ENCODE measurements at places on chromosomes 6 and 20.

DNA sequence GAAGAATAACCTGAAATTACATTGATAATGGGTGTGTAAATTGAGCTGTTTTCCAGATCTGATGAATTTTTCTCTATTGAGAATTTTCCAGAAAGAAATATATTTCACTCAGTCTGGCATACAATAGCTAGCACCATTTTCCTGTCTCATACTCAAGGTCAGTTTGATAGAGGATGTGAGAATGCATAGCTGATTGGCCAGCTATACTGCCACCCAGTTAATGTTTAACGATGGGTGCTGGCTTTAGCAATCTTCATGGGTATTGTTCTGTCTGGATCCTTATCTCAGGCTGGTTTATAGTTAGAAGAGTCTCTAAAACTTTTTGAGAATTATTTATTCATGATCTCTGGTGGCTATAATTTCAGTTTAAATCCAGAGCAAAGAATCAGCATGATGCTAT, 147.4 kb downstream of the HDGFL1 start:
- no peak for DNase-seq
- H3K4me1 ChIP-seq: no peaks in the 10 kb centered on the region
- no peak overlapping the region for H3K4me3 ChIP-seq
- H3K36me3 ChIP-seq: no peaks in the 10 kb centered on the region

DNA sequence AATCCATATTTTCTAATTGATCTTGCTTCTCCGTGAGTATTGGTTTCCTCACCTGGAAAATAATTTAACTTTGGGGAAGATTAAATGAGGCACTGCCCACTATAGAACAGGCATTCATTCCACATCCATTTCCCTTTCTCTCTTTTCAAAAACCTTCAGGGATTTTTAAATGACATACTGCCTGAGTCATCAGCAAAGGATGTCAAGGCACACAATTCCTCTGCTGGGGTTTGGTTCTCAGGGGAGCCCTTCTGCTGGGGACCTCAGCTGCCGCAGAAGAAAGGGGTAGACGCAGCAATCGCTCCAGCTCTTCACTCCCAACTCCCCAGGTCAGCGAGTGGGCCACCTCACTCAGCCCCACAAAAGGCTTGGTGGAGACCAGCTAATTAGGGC, 90.7 kb upstream of the BACH2 start:
- H3K27me3 ChIP-seq: peaks cover 16% of the 10 kb centered on the region
- no peak overlapping the region for H3K4me3 ChIP-seq
- no peak for DNase-seq

DNA sequence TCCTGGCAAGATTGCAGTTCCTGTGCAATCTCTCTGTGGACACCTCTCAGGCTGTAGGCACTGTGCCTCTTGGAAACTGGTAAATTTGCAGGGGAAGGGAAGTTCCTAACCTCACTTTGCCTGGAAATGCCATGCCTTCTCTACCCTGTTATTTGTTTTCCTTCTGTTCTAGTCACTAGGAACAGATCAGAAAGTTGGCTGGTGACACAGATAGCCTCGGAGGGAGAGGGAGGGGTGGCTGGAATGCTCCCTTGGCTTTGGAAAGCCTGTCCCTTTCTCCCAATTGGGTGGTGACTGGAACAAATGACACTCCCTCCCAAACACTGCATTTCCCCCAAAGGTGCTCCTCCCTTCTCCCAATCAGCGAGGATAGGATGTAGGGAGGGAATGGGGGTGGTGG, 131.5 kb upstream of the F13A1 start:
- DNase-seq: no peak
- H3K27ac ChIP-seq: no peak overlapping the region
- no peaks in the 10 kb centered on the region for H3K4me1 ChIP-seq
- no peak overlapping the region for H3K4me3 ChIP-seq
- H3K36me3 ChIP-seq: peaks cover 6% of the 10 kb centered on the region

DNA sequence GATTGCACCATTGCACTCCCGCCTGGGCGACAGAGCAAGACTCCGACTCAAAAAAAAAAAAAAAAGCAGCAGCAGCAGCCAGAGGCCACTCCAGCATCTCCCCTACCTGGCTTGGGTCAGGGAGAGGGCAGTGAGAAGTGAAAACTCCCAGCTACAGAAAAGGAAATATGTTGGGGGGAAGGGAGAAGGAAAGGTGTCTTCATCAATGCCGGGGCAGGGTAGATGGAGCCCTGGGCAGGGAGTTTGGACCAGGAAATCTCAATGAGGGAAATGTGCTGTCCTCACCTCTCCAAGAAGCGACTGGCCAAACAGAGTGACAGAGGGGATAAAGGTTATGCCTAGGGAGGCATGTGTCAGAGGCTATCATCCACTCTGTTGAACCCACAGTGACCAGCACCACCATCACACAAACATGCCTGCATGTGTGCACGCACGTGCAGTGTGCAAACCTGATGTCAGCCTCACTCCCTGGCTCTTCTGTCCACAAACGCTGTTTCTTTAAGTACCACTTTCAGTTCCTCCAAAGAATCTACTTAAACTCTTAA, 887 bp upstream of the AIF1 start:
- no peak overlapping the region for H3K4me3 ChIP-seq
- H3K27me3 ChIP-seq: peaks cover 5% of the 10 kb centered on the region
- H3K4me1 ChIP-seq: no peaks in the 10 kb centered on the region
- no peaks in the 10 kb centered on the region for H3K36me3 ChIP-seq
- no peak for DNase-seq
- no peak overlapping the region for H3K27ac ChIP-seq

- peak overlapping the region; percentile 66 for H3K4me3 ChIP-seq
- H3K27me3 ChIP-seq: peaks cover 3% of the 10 kb centered on the region
- peak overlapping the region; percentile 89 for H3K27ac ChIP-seq
- H3K4me1 ChIP-seq: peaks cover 51% of the 10 kb centered on the region
- DNase-seq: peak; percentile 84
Measured at GRCh38 chr6:169529931-169530751, 171.7 kb downstream of the WDR27 start.

GRCh38 chr6:104566411-104566810, 293.3 kb downstream of the HACE1 start:
- no peak for DNase-seq
- no peaks in the 10 kb centered on the region for H3K36me3 ChIP-seq
- H3K4me1 ChIP-seq: no peaks in the 10 kb centered on the region
- no peak overlapping the region for H3K4me3 ChIP-seq
- no peaks in the 10 kb centered on the region for H3K27me3 ChIP-seq
- no peak overlapping the region for H3K27ac ChIP-seq

GRCh38 chr6:169367507-169367906, 113.9 kb upstream of the THBS2 start:
- no peaks in the 10 kb centered on the region for H3K27me3 ChIP-seq
- H3K4me1 ChIP-seq: peaks cover 21% of the 10 kb centered on the region
- H3K36me3 ChIP-seq: no peaks in the 10 kb centered on the region
- no peak overlapping the region for H3K27ac ChIP-seq
- no peak for DNase-seq
- H3K4me3 ChIP-seq: no peak overlapping the region

DNA sequence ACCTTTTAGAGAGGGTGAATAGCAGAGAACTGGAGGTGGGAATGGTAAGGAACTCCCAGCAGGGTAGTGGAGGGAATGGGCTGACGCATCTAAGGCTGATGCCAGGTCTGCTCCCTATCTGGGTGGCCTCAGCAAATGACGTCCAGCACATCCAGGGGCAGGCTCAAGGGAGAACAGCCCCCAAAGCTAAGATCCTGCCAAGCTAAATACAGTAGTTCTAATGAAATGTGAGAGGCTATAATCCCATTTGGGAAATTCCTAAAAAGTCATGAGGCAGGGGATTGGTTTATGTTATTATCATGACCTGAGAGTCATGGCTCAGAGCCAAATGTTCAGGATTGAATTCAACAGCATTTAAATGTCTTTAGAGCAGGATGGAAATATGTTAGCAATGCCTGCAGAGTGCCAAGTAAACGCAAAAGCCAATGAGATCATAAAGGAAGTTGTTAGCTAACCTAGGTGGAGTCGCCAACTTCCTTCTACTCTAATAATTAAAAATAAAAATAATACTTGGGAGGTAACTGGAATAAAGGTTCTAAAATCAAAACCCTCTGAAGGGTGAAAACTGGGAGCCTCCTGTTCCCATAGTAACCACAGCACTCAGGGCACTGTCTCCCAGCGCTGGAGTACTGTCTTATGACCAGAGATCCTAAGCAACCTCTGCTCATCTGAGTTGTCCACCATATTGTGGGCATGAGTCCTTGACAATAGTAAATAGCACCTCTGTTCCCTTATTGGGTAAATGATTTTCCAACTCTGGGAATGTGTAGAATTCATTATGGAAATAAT, 34.8 kb downstream of the IYD start:
- DNase-seq: peak; percentile 24
- no peaks in the 10 kb centered on the region for H3K36me3 ChIP-seq
- no peaks in the 10 kb centered on the region for H3K4me1 ChIP-seq

DNA sequence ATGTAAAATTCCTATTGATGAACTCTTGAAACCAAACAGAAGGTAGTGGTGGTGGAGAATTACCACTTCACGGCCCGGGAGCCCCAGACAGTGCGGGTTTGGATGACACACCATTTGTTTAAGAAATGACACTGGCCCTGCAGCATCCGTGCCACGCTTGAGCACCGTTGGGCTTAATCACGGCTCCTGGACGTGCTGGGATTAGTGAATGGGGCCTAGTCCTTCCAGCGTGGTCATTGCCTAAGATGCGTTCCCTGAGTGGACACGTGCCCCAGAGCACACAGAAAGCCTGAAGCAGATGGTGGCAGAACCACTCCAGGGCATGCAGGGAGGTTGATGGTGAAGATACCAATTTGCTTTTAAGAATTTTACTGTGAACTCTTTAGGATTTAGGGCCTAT, 14.5 kb downstream of the STX16 start:
- H3K27me3 ChIP-seq: no peaks in the 10 kb centered on the region
- H3K27ac ChIP-seq: no peak overlapping the region
- no peak overlapping the region for H3K4me3 ChIP-seq
- no peak for DNase-seq

DNA sequence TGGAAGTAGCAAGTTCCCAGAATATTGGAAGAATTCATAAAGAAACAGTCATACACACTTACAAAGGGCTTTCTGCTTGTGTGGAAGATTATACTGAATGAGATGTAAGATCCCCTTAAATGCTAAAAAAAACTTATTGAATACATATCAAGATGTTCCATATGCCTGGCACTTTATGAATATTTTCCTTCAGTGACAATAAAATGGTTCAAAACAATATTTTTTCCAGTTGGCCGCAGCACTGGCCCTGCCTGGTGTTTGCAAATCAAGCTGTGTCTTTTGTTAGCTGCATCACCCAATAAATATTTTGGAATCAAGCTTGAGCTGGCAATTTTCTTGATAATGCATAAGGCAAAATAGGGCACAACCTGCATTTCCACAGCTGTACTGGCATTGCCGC, 51.2 kb downstream of the CFAP61 start:
- no peak overlapping the region for H3K27ac ChIP-seq
- no peaks in the 10 kb centered on the region for H3K4me1 ChIP-seq
- H3K27me3 ChIP-seq: peaks cover 7% of the 10 kb centered on the region
- H3K4me3 ChIP-seq: no peak overlapping the region
- DNase-seq: no peak

- no peaks in the 10 kb centered on the region for H3K4me1 ChIP-seq
- no peak overlapping the region for H3K4me3 ChIP-seq
- no peak overlapping the region for H3K27ac ChIP-seq
- no peaks in the 10 kb centered on the region for H3K36me3 ChIP-seq
- DNase-seq: no peak
Measured at GRCh38 chr6:166852451-166852975, 103.8 kb downstream of the RNASET2 start.

DNA sequence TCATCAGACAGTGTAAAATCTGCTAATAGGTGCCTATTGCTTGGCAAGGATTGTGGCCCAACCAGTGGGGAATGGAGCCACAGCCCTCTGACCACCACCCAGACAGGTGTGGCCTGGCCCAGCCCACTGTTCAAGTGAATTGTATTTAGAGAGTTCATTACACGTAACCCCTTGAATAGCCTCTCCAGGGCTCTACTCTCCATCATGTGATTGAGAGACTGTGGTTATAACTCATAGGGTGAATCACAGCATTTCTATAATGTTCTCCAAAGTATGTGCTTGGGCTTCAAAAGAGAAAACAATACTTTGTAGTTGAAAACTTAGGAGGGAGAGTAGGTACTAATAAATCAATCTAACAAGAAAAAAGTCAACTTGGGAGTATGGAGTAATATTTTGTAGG, 38.4 kb downstream of the ALDH8A1 start:
- H3K4me3 ChIP-seq: no peak overlapping the region
- peak overlapping the region; percentile 97 for H3K27ac ChIP-seq
- H3K4me1 ChIP-seq: peaks cover 51% of the 10 kb centered on the region
- peak; percentile 75 for DNase-seq

GRCh38 chr6:148087659-148088058, 255.0 kb upstream of the SASH1 start:
- no peak overlapping the region for H3K27ac ChIP-seq
- no peak for DNase-seq
- no peaks in the 10 kb centered on the region for H3K4me1 ChIP-seq
- H3K27me3 ChIP-seq: peaks cover 2% of the 10 kb centered on the region
- H3K36me3 ChIP-seq: no peaks in the 10 kb centered on the region

- no peak for DNase-seq
- peak overlapping the region; percentile 96 for H3K4me3 ChIP-seq
- peaks cover 51% of the 10 kb centered on the region for H3K4me1 ChIP-seq
- H3K27me3 ChIP-seq: peaks cover 2% of the 10 kb centered on the region
Measured at GRCh38 chr6:100461917-100462705, 2.6 kb downstream of the SIM1 start.

Measured in HFFc6 (cell line).